ENCODE measurements at places on chromosomes 5 and 9. TPM values are rescaled to one million over a fixed set of nuclear protein-coding genes. Genes with fewer than 3 reads are reported as not detected.
A peak's percentile ranks its signal among the peaks of the same experiment; 100 is the strongest.

GRCh38 chr9:134379831-134380365 is 53.6 kb downstream of the RXRA start:
- no peak for DNase-seq

GRCh38 chr9:89884356-89885083 is 279.7 kb downstream of the GADD45G start:
- peak; percentile 8 for DNase-seq

DNA sequence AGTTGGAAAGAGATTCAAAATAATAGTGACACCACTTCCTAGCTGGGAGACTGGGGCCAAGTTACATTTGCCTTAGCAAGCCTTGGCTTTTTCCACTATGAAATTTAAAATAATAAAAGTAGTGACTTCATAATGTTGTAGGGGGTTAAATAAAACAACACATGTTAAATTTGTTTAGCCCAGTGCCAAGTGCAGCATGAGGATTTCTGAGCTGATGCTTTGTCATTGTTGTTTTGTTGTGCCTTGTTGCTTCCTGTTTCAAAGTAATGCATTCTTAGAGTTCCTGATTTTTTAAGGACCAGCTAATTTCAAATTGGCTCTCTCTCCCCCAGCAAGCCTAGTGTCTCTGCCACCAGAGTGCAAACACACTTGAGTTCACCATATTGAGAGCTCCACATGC is 270.7 kb upstream of the PAPPA start:
- DNase-seq: no peak

GRCh38 chr5:171023508-171023907 is 161.7 kb downstream of the RANBP17 start:
- DNase-seq: no peak

DNA sequence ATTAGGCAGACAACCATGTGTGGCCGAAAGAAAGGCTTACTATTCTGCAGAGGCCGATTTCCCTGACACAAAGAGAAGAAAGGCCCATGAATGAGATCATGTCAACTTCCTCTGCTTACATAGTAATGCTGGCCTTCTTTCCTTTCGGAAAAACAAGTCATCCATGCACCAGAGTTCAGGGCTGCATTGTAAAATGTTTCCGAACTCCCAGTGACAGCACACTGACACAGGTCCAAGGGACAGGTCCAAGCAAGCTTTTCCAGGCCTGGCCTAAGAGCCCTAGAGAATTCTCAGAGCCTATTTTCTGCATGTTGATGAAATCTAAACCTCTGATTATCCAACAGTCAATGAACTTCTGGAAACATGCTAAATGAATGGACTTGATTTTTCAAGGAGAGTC is 140.9 kb downstream of the ZNF608 start:
- no peak for DNase-seq

DNA sequence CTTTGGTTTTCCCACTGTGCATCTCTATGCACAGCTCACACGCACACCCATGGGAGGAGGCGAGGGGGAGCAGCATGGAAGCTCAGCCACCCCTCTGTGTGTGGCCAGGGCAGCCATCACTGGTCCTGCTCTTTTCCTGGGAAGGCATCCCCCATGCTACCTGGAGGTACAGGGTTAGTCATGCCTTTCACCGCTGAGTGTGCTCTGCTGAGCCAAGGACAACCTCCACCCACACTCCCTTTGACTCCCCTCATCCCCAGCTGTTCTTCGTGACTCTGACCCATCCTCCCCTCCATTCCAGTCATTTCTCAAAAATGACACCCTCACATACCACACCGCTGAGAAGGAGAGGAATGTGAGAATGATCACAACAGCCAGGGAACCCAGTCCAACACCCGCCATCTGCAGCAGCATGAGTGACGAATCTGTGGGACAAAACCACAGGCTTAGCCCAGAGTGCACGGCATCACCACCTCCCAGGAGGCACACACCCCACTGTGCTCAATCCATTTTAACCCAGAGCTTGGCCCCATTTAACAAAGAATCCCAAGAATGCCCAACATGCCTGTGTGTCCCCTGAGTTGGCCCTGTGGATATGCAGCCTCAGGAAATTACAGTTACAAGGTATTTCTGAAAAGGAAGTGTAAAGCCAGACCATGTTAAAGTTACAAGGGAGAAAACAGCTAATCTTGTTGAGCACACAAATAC is 133.4 kb downstream of the SUSD1 start:
- DNase-seq: no peak

DNA sequence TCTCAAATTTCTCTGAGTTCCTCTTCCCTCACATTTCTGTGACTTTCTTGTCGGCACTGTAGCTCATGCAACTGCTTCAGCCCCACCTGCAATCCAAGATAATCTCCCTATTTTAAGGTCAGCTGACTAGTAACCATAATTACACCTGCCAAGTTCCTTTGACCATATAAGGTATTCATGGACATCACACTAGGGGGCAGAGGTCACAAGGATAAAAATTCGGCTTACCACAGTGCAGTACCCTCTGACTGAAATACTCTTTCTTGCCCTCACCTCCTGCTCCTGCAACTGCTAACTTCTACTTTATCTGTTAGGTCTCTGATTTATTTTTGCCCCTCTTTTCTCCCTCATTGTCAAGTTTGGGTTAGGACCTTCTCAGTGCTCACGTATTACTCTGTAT is 144.2 kb downstream of the GDNF start:
- DNase-seq: no peak

GRCh38 chr9:115117999-115118878 is at the start of gene TNC:
TSS of gene TNC (minus strand) at chr9:115118157. CDS start at chr9:115091018, 27,139 bp downstream.
- DNase-seq: peak; percentile 36

DNA sequence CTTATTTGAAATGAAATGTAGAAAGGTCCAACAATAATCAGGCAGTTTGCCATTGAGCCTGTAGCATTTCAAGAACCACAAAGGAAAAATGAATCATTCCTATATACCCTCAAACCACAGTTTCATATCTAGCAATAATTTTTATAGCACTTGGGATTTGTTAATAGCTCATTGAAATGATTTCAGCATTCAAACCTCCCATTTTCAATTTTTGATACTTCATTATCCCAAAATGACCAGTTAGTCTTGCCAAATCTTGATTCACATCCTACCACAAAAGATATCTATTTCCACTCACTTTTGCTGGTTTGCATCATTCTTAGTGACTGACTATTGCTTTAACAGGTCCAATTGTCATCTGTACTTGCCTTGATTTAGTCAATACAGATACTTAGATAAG is 790.1 kb downstream of the TLE1 start:
- DNase-seq: no peak

DNA sequence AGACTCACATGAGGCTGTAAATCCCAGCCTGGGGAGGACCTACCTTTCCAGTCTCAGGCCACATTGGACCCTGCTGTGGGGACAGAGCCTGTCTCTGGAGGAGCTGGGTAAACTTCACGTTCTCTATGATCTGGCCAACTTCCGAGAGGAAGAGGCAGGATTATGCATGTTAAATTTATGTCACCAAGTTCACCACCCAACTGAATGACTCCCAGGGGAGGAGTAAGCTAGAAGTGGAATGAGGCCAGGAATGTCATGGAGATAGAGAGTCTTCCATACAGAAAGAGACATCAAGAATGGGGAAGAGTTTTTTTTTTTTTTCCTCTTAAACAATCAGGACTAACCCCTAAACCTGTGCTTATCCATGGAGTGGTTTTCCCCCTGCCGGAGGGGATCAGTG is 90.3 kb upstream of the PALM2AKAP2 start:
- DNase-seq: no peak

DNA sequence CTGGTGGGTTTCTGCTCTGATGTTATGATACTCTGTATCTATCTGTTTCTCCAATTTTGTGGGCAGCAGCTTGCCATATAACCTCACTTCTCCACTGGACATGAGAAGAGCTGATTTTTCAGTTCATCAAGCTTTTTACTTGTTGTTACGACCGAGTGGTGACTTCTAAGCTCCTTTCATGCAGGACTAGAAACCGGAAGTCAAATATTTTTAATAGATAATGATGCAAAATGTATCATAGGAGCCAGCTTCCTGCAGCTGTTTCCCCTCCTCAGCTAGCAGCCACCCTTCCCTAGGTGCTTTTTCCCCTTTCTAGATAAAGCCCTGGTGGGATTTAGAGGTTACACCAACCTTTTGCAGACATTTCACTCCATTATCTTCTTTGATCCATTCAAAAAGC is 17.0 kb upstream of the ADAM19 start:
- DNase-seq: no peak

GRCh38 chr5:83522446-83522845 is 50.9 kb downstream of the VCAN start:
- DNase-seq: no peak

- no peak for DNase-seq
Observed at GRCh38 chr5:57441557-57441956, 41.1 kb downstream of the ACTBL2 start.

GRCh38 chr5:167699432-167699831 is 592.0 kb upstream of the WWC1 start:
- no peak for DNase-seq

- no peak for DNase-seq
Observed at GRCh38 chr5:62633243-62633642, 54.6 kb downstream of the LRRC70 start.

DNA sequence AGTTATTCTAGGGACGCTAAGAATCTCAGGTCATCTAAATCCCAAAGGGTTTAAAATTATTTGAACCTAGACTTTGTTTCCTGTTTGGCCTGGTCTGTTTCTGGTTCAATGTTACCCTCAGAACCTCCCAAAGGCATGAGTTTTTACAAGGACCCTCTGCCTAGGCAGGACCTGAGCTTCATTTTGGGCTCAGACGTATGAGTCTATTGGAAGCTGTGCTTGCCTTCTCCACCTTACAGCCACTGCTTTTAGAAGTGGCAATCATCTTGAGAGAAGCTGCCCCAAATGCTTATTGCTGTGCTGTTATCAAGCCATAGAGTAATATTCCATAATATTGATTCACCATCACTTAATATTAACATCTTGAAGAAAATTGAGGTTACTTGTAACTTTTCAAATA is 510.4 kb downstream of the TLE4 start:
- DNase-seq: no peak

DNA sequence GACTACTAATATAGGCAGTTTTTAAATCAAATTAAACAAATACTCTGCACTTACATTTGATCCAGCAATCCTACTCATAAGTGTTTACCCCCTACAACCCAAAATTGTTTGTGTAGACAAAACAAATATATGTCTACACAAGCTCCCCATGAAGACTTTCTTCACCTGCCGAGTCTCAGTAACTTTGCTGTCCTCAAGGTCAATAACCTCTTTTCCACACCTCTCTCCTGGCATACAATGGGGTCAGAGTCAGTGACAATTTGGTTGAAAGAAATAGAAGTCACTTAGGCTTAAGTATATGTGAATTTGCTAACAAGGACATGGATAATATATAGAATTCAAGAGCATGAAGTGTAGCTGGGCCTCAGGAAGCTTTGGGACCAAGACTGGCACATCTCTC is 29.1 kb downstream of the APBA1 start:
- no peak for DNase-seq

DNA sequence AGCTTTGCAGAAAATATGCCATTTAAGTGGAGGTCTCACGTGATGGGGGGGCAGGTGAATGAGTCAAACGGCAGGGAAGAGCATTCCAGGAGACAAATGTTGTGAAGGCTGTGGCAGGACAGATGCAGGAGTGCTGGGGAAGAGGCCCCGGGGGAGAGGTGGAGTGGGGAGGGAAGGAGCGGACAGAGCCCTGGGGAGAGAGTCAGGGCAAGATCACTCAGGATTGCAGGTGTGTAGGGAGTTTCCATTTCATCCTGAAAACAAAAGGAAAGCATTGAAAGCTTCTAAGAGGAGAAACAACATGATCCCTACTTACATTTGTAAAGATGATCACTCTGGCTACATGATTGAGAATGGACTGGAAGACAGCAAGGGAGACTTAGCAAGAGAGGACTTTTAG is 323.3 kb downstream of the ASTN2 start:
- no peak for DNase-seq

DPYSL3 gene
- total RNA-seq: 32.2 TPM

TSSK1B gene
- total RNA-seq: 0.11 TPM

PAEP gene
- total RNA-seq: 0.71 TPM

OLFM1 gene
- total RNA-seq: 15.0 TPM

SLC12A7 gene
- total RNA-seq: 32.2 TPM

ENTPD2 gene
- total RNA-seq: 13.2 TPM

ADRB2 gene
- 31.4 TPM for total RNA-seq

BTNL8 gene
- not detected for total RNA-seq
